Sigmoid colon (tissue), 7 donors: ENCODE measurements at places on chromosomes 12 and 14. TPM values are rescaled to one million over a fixed set of nuclear protein-coding genes. Genes with fewer than 3 reads are reported as not detected.
A peak's percentile ranks its signal among the peaks of the same experiment; 100 is the strongest.

Gene TAS2R9
- not detected for total RNA-seq

DNA sequence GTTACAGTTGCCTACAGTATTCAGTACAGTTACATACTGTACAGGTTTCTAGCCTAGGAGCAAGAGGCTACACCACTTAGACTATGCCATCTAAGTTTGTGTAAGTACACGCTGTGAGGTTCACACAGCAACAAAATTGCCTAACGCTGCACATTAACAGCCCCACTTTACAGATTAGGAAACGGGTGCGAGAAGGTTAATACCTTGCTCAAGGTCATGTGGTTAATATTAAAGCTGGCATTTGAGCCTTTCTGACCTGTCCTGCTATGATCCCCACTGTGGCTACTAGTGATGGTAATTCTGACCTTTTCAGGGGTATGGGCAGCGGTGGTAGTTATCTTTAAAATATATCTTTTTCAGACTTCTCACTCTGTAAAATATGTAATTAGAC is 20.9 kb downstream of the ACVR1B start:
- DNase-seq: no peak
- no peaks in the 10 kb centered on the region for H3K27me3 ChIP-seq
- H3K27ac ChIP-seq: peak overlapping the region; percentile 48
- H3K4me1 ChIP-seq: peaks cover 42% of the 10 kb centered on the region

GRCh38 chr14:24060984-24061913 is 9.4 kb downstream of the CARMIL3 start:
- no peak overlapping the region for H3K27ac ChIP-seq
- DNase-seq: peak; percentile 30
- H3K27me3 ChIP-seq: no peaks in the 10 kb centered on the region
- no peaks in the 10 kb centered on the region for H3K36me3 ChIP-seq
- H3K4me1 ChIP-seq: no peaks in the 10 kb centered on the region

Gene C3AR1
- 6.6 TPM for total RNA-seq

Gene WIF1
- not detected for total RNA-seq

Gene FLVCR2
- total RNA-seq: 2.9 TPM

- no peak for DNase-seq
- H3K27ac ChIP-seq: no peak overlapping the region
- H3K27me3 ChIP-seq: no peaks in the 10 kb centered on the region
- H3K36me3 ChIP-seq: no peaks in the 10 kb centered on the region
- H3K4me1 ChIP-seq: no peaks in the 10 kb centered on the region
- no peak overlapping the region for H3K4me3 ChIP-seq
These were observed 70.4 kb downstream of the CAND1 start for GRCh38 chr12:67339530-67339929.

Gene SPIC
- total RNA-seq: not detected

GRCh38 chr12:109568486-109568885 is 4.8 kb downstream of the MMAB start:
- H3K36me3 ChIP-seq: peaks cover 9% of the 10 kb centered on the region
- H3K4me1 ChIP-seq: peaks cover 10% of the 10 kb centered on the region
- H3K27ac ChIP-seq: no peak overlapping the region

DNA sequence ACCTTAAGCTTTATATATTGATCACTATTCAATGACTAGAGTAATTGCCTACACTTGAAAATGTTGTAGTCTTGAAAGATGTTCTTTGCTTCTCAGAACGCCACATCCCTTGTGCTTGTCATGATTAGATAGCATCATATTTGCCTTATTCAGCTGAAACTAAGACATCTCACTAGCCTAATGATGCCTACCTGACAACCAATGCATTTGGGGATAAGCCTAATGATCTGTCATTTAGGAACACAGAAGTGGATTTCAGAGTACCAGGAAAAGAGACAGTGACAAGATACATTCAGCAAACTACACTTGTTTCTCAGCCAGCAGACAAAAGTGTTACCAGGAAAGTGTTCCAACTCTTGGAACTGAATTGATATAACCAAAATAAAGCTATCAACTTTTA is 83.7 kb downstream of the ARMH4 start:
- H3K4me3 ChIP-seq: no peak overlapping the region
- no peaks in the 10 kb centered on the region for H3K4me1 ChIP-seq

DNA sequence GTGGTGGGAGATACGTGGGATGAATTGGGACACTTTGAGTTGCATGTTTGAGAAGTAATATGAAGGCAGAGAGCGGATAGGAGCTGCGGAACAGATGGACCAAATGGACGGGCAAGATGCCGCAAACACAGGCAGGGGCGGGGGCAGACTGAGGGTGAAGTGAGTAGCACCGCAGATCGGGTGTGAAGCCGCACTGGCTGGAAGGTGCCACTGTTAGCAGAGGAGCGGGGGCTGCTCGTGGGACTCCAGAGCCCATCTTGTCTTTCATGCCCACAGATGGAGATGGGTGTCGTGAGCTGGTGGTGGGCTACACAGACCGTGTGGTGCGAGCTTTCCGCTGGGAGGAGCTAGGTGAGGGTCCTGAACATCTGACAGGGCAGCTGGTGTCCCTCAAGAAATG is 7.3 kb downstream of the ITFG2 start:
- H3K4me3 ChIP-seq: no peak overlapping the region
- H3K27ac ChIP-seq: no peak overlapping the region
- H3K27me3 ChIP-seq: no peaks in the 10 kb centered on the region
- no peak for DNase-seq
- H3K4me1 ChIP-seq: no peaks in the 10 kb centered on the region
- H3K36me3 ChIP-seq: peaks cover 31% of the 10 kb centered on the region
